ENCODE measurements at places on chromosomes 1 and 21.

DNA sequence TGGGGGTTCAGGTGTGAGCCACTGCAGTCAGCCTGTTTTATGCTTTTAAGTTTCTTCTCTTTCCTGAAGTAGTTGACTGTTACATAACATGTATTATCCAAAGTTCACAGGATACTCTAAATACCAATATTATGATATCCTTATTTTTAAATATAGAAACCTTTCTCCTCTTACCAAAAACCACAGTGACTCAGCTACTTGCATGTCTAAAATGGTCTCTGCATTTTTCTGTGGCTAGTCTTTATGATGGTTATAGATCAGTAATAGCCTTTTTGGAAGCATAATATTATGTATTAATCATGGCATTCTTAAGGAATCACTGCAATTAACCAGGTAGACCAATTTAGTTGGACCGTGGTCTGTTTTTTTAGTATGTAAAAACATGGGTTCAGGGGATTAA, 210.8 kb upstream of the CACYBP start:
- DNase-seq, result peak; percentile 46

- no peak for DNase-seq
Observed at GRCh38 chr1:203677771-203678170, 51.1 kb downstream of the ATP2B4 start.

- no peak for DNase-seq
Observed at GRCh38 chr1:65151641-65152040, 3.6 kb downstream of the AK4 start.

DNA sequence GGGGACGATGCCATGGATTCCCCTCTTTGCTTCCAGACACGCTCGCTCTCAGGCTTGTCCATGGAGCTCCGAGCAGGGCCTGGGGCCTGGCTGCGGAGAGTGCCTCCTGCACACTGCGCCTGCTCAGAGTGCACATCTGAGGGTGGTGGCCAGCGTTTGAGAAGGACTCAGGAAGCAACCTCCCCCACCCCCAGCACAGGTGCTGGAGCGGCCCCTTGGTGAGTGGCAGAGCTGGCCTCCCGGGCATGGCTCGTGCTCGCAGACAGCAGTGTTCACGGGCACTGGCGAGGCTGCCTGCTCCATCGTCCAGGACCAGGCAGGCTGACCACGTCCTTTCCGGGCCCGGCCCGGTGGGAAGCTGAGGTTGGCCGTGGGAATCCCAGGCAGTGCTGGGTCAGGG, 2.8 kb downstream of the SPATC1L start:
- DNase-seq, result no peak

- DNase-seq, result no peak
Observed at GRCh38 chr1:236222632-236223031, 59.1 kb downstream of the ERO1B start.

Measured in brain microvascular endothelial cell (primary cell).